ENCODE measurements at places on chromosomes 1 and 21.

GRCh38 chr1:20665726-20666125, 4.6 kb upstream of the DDOST start:
- no peak for DNase-seq

DNA sequence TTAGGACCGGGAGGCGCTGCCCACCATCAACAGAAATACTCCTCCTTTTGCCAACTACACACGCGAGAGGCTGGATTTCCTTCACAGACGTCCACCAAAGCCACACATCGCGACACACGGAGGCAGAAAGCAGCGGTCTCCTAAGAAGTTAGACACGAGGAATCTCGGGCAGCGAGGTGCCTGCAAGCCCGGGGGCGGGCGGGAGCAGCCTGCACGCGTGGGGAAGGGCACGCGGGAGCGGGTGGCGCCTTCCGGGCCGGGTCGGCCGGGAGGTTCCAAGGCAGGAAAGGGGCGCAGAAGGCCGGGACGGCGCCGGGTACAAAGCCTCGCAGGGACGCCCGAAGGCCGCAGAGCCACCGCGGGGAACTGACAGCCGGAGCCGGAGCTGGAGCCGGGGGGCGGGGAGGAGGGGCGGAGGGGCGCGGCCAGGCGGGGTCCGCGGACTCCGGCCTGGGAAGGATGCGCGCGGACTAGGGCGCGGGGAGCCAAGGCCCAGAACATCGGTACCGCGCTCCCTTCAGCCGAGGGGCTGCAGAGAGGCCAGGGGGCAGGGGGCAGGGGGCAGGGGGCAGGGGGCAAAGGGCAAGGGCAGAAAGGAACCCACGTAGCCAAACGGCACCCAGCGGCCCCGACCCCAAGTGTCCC, 722 bp downstream of the NPHP4 start:
- DNase-seq = no peak

GRCh38 chr1:149915429-149916192, 2.0 kb downstream of the SV2A start:
- DNase-seq = no peak

- DNase-seq = no peak
Observed at GRCh38 chr1:174884566-174884965, 115.2 kb upstream of the CACYBP start.

DNA sequence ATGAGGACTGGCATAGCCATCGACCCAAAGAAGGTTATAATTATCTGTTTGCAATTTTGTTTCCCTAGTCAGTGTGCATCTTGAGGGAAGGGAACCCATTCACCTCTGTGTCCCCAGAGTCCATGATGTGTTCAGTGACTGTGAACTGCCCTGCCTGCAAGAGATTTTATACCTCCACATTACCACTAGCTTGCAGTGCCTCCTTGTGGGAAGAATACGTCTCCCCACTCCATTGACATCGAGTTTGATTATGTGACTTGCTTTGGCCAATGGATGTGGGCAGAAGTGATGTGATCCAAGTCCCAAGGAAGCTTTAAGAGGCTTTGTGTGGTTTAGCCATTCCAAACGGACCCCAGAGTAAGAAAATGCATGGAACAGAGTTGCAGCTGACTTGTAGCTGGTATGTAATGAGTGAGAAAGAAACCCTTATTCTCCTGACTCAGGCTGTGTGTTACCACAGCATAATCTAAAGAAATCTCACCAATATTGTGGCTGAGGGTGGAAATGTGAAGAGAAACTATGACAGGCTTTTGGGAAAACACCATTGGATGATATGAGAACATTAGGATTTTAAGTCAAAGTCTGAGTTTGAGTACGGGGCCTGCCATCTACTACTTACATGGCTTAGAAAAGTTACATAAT, 47.8 kb upstream of the NRDC start:
- DNase-seq = no peak

GRCh38 chr1:226635456-226635941, 86.9 kb downstream of the STUM start:
- DNase-seq = no peak

DNA sequence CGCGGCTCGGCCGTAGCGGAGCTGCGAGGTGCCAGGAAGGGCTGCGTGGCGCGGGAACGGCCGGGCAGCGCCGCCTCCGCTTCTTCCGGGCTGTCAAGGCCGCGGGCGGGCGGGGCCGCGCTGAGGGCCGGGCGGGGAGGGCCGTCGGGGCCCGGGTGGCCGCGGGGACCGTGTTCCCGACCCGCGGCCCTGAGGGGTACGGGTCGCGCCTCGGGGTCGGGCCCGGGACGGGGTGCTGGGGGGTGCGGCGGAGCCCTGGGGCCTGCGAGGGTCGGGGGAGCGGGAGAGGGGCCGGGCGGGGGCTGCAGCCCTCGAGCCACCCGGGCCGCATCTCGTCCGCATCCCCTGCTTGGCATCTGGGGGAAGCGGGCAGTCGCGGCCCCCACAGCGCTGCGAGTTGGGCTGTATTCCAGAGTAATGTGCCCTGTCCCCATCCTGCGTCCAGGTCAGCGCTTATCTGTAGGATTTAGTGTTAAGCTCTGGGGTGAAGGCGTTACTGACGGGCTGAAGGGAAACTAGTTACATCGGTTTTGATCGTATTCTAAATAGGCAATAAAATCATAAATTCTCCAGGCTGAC, 379 bp downstream of the RER1 start:
- no peak for DNase-seq

- no peak for DNase-seq
Observed at GRCh38 chr1:12015001-12015491, 4.3 kb upstream of the MIIP start.

- no peak for DNase-seq
Observed at GRCh38 chr1:93496520-93496919, 48.6 kb downstream of the FNBP1L start.

GRCh38 chr1:201311356-201312011, 28.2 kb downstream of the PKP1 start:
- no peak for DNase-seq

DNA sequence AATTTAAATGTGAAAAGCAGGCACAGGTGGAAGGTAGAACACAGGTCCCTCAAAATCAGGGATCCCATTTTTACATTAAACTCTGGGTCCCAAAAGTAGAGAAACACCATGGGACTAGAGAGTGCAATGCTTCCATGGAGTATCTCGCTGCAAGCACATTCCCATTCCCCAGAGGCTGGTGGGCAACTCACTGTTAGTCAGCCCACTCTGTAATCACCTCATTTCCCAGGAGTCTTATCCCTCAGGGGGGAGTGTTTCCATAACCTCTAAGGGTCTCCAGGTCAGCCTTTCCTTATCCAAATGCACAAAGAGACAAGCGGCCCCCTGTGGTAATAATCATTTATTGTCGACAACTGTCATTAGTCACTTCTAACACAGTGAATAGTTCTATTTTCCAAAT, 490.1 kb upstream of the LRRC7 start:
- no peak for DNase-seq

DNA sequence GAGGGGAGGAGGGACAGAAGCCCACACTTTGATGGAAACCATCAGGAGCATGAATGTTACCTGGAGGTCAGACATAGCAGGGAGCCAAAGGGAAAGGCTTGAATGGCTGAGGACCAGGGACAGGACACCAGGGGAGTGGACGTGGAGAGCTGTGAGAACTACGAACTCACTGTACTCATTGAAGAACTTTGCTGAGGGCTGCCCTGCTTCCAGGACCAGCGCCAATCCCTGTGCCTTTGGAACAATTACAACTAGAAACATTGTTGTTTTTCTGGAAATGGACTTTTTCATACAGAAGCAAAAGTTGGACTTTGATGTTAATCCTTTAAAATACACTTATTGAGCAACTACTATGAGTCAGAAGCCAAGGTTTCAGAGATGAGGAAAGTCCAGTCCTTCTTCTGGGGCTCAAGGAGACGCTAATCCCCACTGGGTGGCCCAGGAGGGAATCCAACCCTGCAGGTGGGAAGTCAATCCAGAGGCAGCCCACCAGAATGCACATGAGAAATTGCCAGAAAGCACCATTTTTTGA, 12.9 kb downstream of the TSPAN2 start:
- DNase-seq = no peak
